Stimulated activated CD4-positive, alpha-beta T cell treated with anti-CD3 and anti-CD28 coated beads, Interleukin-15, amount 100 ng/mL, for 48 hours (primary cell): ENCODE measurements at places on chromosomes 4 and X.

DNA sequence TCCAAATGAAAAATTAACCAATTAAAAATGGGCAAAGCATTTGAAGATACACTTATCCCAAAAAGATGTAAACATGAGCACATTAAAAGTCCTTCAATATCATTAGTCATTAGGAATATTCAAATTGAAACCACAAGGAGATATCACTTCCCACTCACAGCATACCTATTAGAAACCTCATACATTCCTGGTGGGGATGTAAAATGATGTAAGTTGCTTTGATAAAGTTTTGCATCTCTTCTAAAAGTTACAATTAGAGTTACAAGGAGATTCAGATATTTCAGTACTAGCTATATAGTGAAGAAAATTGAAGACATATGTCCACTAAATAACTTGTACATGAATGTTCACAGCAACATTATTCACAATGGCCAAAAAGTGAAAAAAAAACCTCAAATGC, 1109.3 kb upstream of the LCORL start:
- no peak for DNase-seq

DNA sequence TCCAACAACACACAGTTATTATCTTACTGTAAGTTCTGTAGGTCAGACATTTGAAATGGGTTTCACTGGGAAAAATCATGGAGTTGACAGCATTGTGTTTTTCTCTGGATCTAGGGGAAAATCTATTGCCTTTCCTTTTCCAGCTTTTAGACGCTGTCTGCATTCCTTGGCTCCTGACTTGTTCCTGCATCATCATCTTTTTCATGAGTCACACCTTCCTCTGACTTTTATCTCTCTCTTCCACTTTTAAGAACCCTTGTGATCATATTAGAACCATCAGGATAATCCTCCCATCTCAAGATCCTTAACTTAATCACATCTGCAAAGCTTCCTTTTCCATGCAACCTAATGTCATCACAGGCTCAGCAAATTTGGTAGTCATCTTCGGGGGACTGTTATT, 1454.8 kb downstream of the RPA4 start:
- no peak for DNase-seq

DNA sequence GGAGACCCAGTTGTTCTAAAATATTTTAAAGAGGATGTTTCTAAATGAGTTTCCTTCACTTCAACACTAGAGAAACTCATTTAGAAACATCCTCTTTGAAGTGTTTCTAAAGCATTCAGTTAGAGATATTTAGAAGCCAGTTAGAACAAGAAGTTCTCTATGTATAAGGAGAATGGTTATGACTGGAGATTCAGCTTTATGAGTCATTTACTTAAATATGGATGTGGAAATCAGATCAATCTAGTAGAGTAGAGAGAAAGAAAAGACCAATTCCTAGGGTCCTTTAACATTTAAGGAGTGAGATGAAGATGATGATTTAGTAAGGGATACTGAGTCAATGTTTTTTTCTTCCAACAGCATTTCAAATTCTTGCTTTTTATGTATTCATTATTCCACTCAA, 234.1 kb downstream of the GRXCR1 start:
- no peak for DNase-seq

DNA sequence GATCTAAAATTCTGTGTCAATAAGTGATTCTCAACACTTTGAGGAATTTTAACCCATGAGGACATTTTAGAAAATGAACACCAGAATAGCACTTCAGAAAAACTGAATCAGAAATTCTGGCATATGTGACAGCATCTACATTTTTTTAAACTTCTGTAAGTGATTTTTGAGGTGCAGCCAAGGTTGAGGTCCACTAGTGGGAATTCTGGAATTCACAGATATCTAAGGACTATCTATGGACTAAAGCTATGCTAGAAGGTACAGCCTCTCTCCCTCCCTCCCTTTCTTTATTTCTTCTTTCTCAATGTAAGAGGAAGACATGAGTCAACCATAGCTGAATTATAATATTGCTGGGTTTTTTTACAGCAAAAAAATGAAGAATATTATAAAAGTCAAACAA, 508.2 kb upstream of the ATOH1 start:
- DNase-seq = no peak

- DNase-seq = no peak
Observed at GRCh38 chr4:153649572-153649991, 34.5 kb upstream of the TLR2 start.

DNA sequence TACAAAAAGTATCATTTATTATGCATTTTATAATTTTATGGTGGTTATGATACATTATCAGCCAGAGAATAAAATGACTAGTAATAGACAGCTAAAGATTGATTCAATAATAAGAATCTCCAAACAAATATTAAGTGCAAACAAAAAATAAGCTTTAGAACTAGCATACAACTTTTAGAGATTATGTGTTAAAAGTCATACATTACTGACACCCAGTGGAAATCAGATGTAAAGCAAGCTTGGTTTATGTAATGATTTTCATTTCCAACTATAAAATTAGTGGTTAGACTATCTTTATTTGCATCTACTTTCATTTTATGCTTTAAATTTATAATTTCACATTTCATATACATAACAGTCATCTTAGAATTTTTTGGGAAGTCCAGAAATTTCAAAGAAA, 57.7 kb downstream of the IL13RA2 start:
- no peak for DNase-seq

DNA sequence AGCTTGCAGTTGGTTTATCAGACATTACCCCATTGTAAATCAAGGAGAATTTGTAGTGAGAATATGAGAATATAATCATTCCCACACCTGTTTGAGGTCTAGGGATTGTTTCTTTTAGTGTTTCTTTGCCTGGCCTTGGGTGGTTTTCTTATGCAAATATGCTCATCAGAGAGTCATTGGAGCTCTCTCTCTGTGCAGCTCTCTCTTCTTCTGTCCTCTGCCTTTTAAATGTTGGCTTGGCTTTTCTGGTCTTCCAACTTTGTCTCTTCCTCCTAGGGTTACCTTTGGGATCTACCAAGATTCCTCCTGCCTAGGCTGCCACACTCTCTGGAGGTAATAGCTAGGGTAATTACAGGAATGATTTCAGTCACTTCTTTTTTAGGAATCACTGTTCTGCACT, 102.3 kb upstream of the ARSJ start:
- DNase-seq = no peak

DNA sequence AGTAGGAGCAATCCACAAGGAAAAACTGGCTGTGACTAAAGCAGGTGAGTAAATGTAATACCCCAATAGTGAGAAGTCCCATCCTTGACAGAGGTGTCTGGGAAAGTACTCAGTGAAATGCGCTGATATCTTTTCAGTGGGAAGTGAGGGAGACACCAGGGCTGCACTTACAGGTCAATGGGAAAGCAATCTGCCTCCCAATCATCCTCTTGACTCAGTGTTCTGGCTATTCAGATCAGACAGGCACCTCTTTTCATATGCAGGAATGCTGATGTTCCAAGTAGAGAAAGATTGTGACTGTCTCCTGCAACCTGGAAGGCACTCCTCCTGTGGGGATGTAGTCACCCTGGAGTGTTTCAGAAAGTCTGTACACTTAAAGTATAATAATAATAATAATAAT, 39.9 kb upstream of the SPIN2A start:
- no peak for DNase-seq

DNA sequence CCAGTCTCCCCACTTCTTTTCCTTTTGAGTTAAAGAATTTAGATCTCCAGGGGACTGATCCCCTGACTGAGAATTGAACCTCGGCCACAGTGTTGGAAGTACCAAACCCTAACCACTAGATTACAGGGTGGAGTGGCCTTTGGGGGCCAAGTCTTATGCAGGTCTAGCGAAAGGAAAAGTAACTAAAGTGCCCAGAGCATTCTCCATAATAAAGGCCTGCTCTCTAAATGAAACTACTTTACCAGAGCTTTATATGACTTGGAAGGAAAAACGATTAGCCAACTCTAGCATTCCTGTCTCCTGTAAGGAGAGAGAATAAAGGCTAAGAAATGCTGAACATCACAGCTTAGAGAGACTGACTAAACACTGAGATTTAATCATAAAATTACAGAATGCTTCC, 788.0 kb downstream of the C4orf33 start:
- no peak for DNase-seq

DNA sequence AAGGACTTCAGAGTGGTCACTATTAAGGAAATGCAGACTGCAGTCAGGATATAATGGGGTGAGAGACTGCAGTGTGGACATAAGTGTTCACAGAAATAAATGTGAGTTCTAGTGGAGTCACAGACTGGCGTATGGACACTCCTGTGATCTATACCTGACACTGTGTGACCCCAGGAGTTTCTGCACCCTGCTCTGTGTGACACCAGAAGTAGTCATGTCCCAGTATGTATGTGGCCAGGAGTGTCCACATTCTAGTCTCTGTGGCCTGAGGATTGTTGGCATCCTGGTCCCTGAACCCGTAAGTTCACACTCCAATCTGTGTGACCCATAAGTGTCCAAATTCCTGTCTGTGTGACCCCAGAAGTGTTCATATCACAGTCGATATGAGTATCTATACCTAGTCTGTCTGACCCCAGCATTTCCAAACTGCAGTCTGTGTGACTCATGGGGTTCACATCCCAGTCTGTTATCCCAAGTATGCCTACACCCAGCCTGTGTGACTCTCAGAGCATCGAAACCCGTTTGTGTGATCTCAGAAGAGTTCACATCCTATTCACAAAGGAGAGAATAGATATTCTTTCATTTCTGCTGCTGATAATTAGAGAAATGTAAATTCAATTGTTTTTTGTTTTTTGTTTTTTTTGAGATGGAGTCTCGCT, 16.3 kb downstream of the WDR13 start:
- DNase-seq = no peak

DNA sequence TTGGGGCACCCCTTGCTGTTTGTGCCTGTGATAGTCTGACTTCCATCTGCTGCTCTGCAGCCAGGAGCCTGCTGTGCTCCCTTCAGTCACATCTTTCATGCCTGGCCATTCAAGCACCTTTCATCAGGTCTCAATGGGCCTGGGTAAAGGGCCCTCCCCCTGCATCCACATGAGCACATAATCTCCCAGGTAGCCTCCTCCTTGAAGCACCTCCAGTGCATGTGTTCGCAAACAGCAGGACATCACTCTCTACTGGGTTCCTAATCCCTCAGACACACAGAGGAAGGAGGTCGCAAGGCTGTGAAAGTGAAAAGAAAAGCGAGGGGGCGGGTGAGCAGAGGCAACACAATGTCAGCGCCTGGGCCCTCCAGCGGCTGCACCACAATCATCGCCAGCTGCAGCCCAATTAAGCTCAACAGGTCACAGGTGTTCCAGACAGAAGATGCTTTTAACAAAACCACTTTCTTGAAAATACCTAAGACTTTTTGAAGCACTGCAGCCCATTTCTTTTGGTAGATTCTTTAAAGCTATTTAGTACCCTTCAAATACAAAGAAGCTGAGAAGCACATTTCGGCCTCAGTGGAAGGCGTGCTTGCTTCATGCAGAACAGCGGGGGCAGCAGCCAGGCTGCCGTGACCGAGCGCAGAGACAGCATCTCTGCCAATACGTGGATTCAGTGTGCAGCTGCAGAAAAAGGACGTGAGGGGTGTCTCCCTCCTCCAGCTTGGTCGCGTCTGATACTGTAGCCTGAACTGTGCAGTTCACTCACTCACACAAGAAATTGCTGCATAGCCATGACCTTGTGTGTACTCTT, 92.2 kb upstream of the SPRY1 start:
- no peak for DNase-seq

GRCh38 chr4:185774131-185774653, 37.8 kb downstream of the SORBS2 start:
- DNase-seq = no peak

GRCh38 chrX:6120329-6120728, 108.3 kb downstream of the NLGN4X start:
- DNase-seq = no peak
